ENCODE measurements at places on chromosomes 7 and 10.

GRCh38 chr10:59177031-59177797 lies 771 bp downstream of the PHYHIPL start:
- no peak for DNase-seq

DNA sequence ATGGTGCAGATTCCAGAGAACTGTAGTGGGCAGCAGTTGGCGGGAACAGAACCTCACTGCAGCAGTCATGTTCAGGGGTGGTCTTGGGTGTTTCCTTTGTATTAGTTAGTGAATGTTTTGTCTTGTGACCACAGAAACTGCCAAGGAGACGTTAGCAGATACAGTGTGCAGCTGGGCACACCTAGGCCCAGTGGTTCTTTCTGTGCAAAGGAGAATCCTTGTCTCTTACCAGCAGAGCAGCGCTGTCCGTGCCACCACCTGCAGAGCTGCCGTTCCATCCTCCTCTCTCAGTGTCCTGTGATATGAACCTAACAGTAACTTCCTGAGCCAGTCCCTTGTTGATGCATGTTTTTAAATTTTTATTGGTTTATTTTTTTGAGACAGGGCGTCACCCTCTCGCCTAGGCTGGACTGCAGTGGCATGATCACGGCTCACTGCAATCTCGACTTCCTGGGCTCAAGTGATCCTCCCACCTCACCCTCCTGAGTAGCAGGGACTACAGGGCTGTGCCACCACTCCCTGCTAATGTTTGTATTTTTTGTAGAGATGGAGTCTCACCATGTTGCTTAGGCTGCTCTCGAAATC lies 60.6 kb downstream of the WDR37 start:
- no peak for DNase-seq

GRCh38 chr10:14507176-14507575 lies 176.5 kb upstream of the FRMD4A start:
- DNase-seq, result peak; percentile 20

DNA sequence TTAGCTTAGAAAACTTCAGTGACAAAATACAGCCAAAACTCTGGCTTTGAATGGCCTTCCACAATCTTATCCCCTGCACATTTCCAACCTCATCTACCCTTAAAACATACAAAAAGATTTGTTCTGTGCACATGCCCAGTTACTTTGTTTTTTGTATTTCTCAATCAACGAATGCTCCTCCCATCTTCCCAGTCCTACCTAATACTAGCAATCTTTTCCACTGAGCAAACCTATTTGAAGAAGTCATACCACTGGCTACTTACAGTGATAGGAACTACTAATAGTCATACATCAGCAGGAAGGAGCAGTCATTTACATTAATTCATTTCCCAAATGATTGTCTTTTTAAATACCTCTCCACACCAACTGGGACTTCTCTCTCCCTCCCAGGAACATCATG lies 2.5 kb downstream of the USP54 start:
- DNase-seq, result no peak

DNA sequence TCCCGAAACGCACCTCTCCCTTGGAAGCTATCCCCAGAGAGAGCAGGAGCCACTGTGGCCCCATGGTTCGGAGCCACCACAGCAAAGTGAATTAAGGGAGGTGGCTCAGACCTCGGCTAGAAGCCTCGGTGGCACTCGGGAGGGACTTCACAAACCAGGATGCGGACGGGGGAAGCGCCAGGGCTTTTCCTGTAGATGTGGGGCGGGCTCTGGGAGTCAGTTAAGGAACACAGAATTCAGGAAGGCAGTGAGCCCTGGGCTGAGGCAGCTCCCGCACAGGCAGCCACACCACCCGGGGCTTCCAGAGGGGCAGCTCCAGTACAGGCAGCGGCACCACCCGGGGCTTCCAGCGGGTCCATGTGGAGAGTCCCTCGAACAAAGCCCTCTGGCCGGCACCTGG lies 42.7 kb upstream of the DPYSL4 start:
- DNase-seq, result no peak

DNA sequence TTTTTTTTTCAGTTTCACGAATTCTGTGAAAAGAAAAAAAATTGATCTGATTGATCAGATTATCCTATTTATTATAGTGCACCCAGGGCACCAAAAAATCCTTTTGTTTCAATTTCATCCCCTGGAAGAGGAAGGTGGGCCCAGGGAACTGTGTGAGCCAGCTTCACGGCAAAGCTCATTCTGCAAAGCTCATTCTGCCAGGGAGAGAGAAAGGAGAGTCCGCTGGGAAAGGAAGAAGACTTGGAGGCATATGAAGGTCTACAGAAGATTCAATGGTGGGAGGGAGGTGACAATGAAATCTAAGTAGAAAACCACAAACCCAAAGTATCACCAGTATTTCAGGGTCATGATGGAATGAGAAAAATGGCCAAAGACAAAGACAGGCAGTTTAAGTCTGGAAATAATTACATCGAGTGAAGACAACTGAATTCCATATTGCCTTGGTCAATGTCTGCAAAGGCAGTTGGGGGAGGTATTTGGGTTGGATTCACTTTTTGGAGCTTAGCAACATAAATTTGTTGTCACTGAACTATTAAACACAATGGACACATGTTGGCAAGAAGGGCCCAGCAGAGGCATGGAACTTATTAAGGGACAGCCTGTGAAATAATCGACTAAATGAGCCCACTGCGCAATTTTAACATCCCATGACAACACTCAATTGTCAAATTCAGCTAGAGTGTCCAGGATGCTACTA lies 587.8 kb upstream of the MKI67 start:
- DNase-seq, result no peak

GRCh38 chr7:20441991-20442441 lies 111.3 kb downstream of the ITGB8 start:
- DNase-seq, result no peak
